PC-9 (cell line): ENCODE measurements at places on chromosomes 5 and 9.
A peak's percentile ranks its signal among the peaks of the same experiment; 100 is the strongest.

GRCh38 chr9:135898634-135899407, 8.5 kb downstream of the CAMSAP1 start:
- DNase-seq, result no peak

DNA sequence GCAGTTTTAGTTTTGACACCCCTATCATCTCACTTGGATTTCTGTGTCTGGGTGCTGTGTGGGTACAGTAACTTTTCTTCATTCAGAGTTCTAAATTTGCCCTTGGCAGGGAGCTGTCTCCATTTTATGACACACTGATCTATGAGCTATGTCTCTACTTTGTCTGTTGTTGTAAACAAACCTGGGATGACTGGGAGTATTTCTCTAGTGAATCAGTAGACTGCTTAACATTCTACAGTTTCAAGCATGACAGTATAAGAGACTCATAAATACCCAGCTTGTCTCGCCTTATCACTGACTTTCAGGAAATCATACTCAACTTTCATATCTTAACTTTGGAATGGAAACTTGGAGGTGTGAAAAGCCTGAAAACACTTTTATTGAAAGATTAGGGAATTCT, 212.1 kb upstream of the NUDT12 start:
- DNase-seq, result no peak

DNA sequence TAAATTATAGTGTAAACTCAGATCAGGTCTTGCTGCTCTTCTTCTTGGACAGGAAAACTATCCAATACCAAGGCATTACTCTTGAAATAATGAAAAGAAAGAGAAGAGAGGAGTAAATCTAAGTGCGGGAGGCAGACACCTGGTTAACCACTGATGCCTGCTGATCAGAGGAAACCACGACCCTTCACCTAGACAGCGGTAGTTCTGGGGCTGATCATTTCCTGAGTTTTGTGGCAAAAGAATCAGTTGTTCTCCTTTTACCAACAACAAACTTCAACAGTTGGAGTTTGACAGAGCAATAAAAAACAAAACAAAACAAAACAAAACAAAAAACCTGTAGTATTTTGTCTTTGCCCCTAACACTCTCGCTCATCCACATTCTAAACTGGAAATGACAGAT, 3.0 kb downstream of the RLN1 start:
- DNase-seq, result no peak

GRCh38 chr9:124280176-124280691, 22.5 kb downstream of the NEK6 start:
- DNase-seq, result no peak

- no peak for DNase-seq
Observed at GRCh38 chr9:117644932-117645636, 59.1 kb upstream of the TLR4 start.

DNA sequence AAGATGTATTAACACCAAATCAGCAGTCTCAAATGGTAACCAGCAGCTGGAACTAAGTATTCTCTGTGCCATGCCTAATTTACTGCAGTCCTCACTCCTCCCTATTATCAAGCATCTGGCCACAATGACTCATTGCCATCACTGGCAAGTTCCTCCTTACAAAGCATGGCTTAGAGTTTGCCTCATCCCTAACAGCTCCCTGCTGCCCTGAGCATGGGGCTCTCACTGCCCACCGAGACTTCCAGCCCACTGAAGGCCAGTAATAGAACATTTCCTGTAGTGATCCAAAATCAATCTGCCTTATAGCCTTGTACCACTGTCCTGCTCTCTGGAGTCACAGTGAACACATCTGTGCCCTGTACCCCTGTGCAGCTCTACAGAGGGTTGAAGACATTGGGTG, 211.9 kb upstream of the TRIM32 start:
- DNase-seq, result no peak

GRCh38 chr5:1130218-1130946, 18.5 kb upstream of the SLC12A7 start:
- DNase-seq, result peak; percentile 97

GRCh38 chr5:157608972-157609565, 33.5 kb upstream of the ADAM19 start:
- DNase-seq, result no peak

DNA sequence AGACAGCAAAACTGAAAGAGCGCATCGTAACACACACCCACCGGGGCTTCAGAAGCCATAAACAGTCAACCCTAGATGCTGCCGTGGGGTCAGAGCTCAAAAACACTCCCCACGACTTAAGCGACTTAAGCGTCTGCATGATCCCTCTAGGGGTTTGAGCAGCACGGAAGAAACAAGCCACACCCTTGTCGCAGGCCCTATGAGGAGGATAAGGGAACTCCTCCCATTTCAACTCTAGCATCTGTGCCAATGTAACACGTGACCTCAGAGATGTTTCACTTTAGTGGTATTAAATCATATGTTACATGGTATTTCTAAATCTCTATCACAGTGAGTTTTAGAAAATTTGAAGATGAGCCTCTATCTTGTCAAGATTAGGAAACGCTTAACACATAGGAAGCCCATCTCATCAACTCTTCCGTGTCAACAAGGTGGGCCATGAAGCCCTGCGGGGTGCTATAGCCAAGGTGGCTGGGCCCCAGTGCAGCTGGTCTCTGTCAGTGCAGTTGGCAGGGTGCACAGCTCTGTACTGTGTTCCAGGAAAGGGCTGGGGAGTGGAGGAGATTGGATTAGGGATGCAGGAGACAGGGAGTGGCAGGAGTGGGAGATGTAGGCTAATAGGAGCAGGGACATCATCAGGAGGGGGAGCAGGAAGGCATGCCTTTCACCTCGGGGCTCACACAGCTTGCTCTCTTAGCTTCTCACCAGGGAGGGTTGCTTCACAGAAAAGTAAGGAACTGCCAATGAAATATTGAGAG, 33.1 kb downstream of the ZCCHC9 start:
- no peak for DNase-seq

GRCh38 chr9:82797534-82797933, 265.4 kb downstream of the RASEF start:
- DNase-seq, result no peak

GRCh38 chr9:124016175-124017050, 4.8 kb downstream of the LHX2 start:
- no peak for DNase-seq

DNA sequence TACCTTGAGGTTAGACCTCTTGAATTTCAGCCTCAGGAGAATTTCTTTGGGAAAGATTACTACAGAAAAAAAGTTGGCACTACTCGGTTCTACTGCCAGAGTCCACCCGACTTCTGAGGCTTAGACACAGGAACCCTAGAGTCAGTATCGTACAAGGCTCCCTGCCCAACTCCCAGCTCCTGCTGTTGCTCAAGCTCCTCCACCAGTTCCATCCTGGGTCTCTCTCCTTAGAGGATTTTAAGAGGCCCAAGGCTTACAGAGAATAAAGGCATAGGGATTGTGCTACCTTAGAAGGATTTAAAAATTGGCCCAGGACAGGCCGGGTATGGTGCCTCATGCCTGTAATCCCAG, 29.0 kb upstream of the SSBP2 start:
- DNase-seq, result no peak

DNA sequence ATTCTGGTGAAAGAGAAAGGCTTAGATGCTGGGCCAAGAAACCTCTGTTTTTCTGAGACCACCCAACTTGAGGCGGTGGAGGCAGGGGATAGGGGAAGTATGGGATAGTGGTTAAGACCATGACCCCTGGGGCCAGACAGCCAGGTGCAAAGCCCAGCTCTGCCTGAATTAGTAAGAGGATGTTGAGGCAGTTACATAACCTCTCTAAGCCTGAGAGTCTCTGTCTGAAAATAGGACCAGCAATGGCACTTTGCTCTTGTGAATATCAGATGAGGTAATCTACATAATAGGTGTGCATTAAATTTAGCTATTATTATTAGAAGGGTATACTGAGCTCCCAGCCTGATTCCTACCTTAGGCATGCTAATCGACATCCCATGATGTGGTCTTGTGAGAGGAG, 68.2 kb downstream of the DOCK2 start:
- no peak for DNase-seq

GRCh38 chr9:28207657-28208056, 634.4 kb upstream of the C9orf72 start:
- no peak for DNase-seq

DNA sequence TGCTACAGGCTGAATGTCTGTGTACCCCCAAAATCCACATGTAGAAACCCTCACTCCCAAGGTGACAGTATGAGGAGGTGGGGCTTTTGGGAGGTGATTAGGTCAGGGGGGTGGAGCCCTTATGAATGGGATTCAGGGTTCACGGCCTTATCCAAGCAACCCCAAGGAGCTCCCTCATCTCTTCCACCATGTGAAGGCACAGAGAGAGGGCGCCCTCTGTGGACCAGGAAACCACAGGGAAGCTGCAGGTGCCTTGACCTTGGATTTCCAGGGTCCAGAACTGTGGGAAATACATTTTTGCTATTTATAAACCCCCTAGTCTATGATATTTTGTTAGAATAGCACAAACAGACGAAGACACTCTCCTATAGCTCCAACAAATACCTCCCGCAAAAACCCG, 53.6 kb upstream of the IRX2 start:
- DNase-seq, result no peak

DNA sequence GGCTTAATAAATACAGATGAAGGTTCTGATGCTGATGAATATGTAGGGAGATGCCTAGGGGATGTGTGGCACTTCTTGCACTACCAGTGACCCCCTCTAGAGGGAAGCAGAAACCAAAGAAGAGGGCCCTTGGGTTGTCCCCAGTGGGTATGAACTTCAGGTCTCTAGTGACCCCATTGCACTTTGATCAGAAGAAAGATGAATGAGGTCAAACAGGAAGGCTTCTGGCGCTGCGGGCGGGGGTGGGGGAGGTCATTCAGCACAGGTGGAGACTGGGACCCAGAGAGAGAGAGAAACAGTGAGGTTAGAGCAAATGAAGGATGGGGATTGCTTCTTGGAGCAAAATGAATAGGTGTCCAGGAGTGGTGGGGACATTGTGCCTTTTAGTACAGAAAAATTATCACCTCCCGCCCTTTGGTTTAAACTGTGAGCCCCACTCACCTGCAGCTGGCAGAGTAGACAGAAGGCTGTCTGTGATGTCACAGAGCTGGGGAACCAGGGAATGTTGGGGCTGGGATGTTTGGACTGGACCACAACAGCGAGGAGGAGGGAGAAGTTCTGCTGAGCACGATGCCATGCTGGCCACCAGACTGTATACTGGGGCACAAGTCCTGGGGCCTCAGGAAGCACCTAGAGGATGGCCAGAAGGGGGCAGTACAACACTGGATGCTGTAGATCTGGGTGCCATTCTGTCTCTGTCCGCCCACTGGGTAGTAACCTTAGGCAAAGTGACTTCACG, at the start of gene TEX48:
Gene TEX48, minus strand, starts transcription at position 599 of the 739 bp plus-strand sequence. CDS start 10,469 bp downstream, outside the sequence.
- peak; percentile 63 for DNase-seq

DNA sequence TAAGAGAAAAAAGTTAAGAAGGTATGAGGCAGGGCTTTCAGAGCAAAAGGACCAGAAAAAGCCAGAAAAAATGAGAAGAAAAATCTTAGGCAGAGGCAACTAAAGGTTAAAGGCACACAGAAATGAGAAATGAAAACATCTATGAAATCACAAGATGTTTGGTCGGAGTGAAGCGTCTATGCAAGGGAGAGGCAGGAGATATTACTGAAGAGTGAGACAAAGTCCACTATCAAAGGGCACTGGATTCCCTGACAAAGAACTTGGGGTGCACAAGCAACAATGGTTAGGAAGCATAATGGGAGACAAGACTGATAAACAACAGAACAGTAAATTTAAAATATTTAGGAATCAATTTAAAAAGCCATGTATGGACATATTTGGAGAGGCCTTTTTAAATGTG, 16.9 kb downstream of the PANK3 start:
- DNase-seq, result no peak

- peak; percentile 83 for DNase-seq
Observed at GRCh38 chr5:159773062-159773924, 143.0 kb upstream of the ADRA1B start.

DNA sequence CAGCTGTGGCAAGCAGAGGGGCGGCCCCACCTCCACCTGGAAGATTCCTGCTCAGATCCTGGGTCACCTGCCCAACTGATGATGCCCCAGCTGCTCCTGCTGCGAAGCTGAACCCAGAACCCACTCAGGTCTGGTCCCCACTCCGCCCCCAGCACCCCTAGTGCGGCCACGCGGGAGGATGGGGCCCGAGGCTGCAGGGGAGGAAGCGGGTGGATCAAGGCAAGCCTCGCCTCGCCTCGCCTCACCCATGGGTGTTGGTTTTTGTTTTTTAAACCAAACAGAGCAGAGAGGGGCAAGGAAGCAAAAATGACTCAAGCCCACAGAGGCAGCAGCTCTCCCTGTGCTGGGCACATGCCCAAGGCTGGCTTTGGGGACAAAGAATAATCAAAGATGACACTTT, 23.2 kb downstream of the ABO start:
- DNase-seq, result no peak
